ENCODE measurements at places on chromosomes 2 and 18.

DNA sequence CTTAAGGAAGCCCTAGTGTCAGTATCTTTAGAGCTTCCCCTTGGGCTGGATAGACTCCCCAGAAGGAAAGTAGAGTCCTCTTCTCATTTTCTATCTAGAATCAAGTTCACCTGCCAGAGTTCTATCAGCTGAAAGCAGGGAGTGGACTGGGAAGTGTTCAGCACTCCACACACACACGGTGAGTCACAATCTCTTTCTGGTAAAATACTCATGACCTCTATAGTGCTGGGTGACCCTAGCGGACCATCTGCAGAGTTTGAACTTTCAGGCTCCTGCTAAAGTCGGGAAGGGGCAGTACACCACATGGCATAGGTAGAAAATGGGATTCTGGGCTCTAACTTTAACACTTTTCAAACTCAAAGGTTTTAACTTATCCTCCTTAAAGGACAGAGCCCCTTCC, 43.3 kb downstream of the SAP130 start:
- no peak for DNase-seq

- DNase-seq = peak; percentile 29
These were observed 82.5 kb downstream of the TGFA start for GRCh38 chr2:70471129-70471528.

- no peak for DNase-seq
These were observed 11.5 kb downstream of the DDX1 start for GRCh38 chr2:15603044-15603765.

- DNase-seq = no peak
These were observed 336.4 kb downstream of the CTNNA2 start for GRCh38 chr2:79849241-79849640.

DNA sequence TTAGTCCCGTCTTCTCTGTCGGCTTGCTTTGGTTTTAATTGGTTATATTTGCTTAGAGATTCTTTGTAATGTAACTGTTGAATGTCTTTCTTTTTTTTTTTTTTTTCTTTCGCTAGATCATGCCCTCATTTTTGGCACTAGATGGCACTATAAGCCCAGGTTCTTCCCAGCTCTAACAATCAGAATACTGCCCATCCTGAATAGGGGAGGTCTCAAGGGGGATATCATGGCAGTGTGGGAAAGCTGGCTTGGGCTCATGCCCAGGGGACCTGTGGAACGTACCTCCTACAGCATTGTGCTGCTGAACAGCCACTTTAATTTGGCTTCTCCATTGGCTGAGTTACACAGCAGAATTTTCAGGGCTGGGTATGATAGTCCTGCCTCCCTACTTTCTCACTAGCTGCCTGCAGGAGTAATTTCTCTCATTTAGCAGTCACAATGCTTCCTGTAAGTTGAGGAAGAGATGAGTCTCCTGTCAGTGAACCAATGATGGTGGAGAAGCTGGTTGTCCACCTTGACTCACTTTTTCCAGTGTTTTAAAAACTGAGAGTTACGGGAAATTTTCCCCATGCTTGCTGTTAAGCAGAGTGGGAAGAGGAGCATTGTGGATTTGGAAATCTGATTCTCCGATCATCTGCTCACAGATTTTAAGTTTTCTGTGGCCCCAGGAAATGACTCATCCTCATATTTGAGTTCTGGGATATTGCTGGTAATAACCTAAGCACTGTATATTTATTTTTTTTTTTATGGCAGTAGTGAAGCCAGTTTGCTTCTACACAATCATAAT, 47.2 kb downstream of the RAD51AP2 start:
- DNase-seq = no peak

DNA sequence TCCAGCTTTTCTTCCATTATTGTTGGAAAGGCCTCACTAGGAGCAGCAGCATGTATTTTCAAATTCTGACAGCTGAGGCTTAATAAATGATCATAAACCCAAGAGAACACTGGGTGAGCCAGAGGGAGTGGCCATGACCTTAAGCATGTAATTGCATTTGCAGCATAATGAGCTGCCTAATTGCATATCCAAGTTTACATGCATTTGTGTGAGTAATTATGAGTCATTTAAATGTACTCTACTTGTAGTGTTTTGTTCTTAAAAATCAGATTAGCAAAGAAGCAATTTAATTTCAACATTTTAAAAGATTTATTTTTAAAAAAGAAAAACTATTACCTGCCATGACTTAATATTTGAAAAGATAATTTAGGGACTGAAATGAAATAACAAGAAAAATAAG, 74.8 kb downstream of the NOL10 start:
- DNase-seq = no peak

DNA sequence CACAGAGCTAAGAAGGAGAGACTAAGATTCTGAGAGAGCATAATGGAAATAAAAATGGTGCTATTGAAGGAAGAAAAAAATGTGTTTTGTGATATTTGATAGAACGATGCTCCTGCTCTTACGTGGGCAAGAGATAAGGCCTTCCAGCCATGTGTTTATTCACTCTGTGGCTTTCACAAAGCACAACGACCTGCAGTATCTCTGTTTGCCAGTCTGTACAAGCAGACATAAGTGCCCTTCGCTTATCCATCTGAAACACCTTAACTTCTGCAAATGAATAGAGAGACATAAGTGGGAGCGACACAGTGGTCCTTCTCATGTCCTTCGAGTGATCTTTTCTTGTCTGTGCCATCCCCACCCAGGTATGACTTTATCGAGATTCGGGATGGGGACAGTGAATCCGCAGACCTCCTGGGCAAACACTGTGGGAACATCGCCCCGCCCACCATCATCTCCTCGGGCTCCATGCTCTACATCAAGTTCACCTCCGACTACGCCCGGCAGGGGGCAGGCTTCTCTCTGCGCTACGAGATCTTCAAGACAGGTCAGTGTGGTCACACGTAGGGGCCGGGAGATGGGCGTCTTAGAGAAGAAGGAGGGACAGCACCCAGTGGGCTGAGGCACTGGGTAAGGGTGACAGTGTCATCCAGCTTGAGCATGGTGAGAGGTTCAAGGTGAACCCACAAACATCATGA, 33.7 kb downstream of the NRP2 start:
- DNase-seq = no peak

Measured in substantia nigra (tissue), 51 donors.